Stimulated activated CD4-positive, alpha-beta T cell treated with anti-CD3 and anti-CD28 coated beads, Interleukin-1b, Interleukin-23, amount 100 ng/mL, for 1 hour (primary cell): ENCODE measurements at places on chromosomes 13 and 19.

DNA sequence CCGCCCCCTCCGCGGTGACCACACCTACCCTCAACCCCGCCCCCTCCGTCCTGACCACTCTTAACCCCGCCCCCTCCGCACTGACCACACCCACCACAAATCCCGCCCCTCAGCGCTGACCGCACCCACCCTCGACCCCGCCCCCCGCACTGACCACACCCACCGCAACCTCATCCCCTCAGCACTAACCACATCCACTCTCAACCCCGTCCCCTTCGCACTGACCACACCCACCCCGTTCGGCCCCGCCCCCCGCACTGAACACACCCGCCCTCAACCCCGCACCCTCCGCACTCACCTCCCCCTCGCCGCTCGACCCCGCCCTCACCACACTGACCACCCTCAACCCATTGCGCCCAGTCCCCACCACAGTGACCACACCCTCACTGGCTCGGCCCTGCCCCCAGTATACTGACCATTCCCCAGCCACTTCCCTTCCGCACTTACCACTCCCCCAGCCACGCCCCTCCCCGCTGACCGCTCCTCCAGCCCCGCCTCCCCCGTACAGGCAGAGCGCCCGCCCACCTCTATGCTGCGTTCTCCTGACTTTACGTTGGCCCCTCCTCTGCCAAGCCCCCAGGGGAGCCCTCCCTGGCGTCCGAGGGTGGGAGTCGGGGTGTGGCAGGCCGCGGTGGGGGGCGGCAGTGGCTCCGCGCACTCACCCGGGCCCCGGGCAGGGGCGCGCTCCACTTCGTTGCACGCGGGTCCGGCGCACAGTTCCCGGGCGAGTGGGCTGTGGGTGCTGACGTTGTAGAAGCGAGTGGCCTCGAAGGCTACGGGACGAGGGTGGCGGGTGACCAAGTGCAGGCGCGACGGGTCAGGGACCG is 8.4 kb downstream of the F2RL3 start:
- peak; percentile 24 for DNase-seq

- no peak for DNase-seq
Measured at GRCh38 chr19:48556163-48556562, 4.2 kb downstream of the SULT2B1 start.

- no peak for DNase-seq
Measured at GRCh38 chr19:45395821-45396617, 8.8 kb downstream of the PPP1R13L start.

DNA sequence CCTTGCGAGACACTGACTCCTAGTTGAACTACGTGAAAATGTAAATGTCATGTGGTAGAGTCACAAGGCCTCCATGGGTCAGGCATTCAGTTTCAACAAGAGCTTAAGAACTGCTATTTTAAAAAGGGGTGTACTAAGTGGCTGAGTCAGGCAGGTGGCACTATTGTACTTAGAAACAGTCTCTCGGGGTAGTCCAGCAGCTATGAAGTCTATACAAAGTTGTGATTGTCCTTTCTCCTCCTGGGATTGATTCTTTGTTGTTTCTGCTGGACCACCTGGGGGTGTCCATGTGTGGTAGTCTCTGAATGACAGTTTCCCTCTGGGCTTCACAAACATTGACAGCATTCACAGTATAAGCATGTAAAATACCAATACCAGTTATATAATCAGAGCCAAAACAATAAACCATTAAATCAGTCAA is 33.0 kb downstream of the UGGT2 start:
- no peak for DNase-seq
